T1000 (cell line): ENCODE measurements at places on chromosomes 11 and 22.

- DNase-seq, result no peak
Observed at GRCh38 chr11:44760477-44760872, 33.7 kb downstream of the TSPAN18 start.

DNA sequence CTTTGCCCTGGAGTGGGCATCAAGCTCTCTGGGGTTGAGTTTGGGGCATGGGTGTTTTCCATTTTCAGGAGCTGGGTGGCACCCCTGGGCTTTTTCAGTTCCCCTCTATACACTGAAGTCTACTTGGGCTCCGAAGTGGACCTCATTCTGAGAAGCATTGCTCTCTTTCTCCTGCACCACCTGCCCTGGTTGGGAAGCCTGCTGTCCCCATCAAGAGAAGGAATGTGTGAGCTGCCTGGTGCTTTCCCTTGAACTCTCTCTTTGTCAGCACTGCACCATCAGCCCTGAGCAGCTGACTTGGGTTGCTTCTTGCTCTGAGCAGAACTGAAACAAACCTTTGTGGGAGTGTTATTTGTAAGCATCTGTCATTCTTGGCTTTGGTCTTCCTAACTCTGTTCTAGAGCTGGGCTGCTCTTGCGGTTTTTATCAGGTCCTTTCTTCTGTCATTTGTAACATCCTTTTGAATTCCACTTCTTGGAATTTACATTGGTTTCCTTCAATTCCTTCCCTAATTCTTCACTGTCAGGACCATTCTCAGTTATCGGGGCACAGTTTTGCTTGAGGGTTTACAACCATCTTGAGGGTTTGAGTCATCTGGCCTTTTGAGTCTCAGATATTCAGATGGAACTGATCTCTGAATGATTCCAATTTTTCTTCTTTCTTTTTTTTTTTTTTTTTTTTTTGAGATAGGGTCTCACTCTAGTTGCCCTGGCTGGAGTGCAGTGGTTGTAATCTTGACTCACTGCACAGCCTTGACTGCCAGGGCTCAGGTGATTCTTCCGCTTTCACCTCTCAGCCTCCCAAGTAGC, 20.5 kb downstream of the UBE2L3 start:
- no peak for DNase-seq

DNA sequence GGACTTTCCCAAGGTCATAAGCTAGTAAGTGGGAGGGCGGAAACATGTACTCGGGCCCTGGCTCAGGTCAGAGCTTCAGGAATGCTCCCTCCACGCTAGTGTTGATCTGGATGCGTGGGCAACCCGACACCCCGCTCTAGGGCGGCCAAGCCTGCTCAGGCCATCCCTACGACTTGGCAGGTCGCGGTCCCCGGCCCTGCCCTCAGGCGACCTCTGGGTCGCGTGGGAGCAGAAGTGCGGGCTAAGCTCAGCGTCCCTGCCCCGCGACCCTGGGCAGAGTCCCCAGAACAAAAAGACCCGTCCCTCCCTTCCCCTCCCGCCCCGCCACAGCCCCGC, 781 bp upstream of the TEF start:
- peak; percentile 75 for DNase-seq

GRCh38 chr22:26122920-26123468, 46.3 kb upstream of the SEZ6L start:
- no peak for DNase-seq

GRCh38 chr11:71136095-71136845, 116.1 kb downstream of the SHANK2 start:
- no peak for DNase-seq

- DNase-seq, result no peak
Observed at GRCh38 chr11:57294225-57295131, 30.3 kb downstream of the TNKS1BP1 start.

GRCh38 chr11:64359712-64360445, 917 bp downstream of the RPS6KA4 start:
- no peak for DNase-seq

DNA sequence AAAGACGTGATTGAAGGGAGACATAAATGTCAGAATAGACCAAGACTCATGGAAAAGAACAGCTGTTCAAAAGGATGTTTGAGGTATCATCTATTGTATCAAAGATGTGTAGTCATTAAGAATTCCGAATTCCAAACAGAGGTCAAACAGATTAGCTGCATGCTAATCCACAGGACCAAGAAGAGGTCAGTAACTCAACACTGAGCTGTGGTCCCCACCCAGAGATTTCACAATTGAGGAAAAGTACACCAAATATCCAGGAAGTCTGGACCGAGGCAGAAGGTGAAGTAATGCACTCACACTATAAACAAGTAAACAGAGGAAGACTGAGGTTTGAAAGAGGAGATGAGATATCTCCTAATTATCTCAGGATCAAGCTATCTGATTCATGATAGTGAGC, 29.6 kb upstream of the OR5P2 start:
- no peak for DNase-seq

DNA sequence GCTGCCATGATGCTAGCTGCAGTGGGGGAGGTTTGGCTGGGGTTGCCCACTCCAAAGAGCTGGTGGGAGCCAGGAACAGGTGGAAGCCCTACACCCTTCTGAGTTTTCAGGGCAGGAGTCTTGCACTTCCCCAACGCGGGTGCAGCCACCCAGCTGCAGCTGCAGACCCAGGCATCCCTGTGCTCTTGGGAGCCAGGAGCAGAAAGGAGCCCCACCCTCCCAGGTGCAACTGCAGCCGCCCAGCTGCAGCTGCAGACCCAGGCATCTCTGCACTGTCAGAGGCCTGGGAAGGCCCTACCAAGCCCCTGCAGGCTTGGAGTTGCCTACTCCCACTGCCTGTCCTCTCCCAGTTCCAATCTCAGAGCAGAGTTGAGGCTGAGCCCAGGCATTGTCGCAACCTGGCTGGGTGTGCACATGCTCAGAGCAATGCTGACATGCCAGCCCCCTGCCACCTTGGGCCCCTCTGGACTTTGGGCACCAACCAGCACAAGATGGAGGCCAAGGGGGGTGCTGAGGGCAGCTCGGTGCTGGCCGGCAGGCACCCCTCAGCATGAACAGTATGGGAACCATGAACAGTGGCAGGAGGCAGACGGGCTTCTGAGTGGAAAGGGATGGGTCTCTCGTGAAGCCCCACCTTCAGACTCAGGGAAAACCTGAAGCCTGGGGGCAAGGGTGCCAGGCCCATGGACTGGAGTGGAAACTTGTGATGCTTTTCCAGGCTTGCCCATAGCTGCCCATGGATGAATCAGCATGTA, 195.4 kb downstream of the DCDC1 start:
- DNase-seq, result no peak

DNA sequence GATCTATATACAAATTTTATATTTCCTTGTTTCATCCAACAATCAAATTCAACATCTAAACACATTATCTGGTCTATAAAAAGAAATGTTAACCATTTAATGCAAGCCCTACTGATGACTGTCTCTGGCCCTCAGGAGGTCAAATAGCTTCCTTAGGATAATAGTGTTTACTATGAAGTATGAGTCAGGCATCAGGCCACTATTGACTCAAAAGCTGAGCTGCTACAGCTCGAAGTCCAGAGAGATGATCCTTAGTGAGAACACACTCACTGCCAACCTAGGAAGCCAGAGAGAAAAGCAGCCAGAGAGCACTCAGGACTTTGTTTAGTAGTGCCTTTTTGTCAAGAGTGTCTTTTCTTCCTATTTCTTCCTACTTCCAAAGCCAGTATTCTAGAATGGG, 171.8 kb downstream of the SOX6 start:
- DNase-seq, result no peak

DNA sequence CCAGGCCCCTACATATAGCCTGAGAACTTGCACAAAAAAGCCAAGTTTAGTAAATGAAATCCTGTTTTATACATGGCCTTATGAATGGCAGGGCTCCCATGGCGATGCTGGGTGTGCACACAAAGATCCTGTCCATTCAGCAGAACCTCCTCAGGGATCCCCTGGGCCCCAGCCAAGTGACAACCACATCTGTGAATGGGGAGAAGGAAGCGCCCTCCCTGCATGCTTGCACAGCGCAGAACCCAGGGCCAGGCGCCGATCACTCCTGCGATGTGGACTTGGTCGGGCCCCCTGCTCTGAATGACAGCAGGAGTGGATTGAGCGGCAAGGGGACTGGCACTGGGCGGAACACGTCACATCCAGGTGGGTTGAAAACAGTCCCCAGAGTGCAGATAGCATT, 4.5 kb upstream of the CDC42EP2 start:
- DNase-seq, result no peak

DNA sequence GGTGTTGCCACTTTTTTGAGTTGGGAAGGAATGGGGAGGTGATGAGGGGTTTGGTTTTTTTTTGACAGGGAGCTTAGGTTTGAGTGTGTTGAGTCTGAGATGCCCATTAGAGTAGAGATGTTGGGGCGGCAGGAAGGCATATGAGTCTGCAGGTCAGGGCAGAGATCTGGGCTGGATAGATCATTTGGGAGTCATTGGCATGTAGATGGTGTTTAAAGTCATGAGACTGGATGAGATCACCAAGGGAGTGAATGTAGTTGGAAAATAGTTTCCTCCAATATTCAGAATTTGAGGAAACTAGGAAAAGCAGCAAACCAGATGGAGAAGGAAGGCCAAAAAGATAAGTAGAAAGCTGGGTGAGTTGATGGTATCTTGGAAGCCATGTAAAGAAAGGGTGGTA, 2.1 kb upstream of the ANAPC15 start:
- DNase-seq, result no peak

DNA sequence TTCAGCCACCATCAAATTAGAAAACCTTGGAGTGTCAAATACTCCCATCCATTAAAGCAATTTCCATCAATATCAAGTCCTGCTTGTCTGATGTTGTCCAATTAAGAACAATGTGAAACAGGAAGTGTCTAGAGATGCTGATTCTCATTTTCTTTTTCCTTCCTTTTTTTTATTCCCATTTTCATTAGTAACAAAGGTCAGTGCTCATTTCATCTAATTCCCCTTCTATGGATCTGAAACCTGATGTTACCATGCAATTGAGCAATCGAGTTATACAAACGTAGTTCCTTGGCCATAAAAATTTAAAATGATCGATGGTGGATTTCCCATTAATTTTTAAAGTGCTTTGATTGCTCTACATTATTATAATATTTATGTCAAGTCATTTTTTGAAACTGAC, 330.6 kb upstream of the ZC3H12C start:
- DNase-seq, result no peak

- DNase-seq, result no peak
Observed at GRCh38 chr11:120293038-120293800, 31.9 kb upstream of the TLCD5 start.

DNA sequence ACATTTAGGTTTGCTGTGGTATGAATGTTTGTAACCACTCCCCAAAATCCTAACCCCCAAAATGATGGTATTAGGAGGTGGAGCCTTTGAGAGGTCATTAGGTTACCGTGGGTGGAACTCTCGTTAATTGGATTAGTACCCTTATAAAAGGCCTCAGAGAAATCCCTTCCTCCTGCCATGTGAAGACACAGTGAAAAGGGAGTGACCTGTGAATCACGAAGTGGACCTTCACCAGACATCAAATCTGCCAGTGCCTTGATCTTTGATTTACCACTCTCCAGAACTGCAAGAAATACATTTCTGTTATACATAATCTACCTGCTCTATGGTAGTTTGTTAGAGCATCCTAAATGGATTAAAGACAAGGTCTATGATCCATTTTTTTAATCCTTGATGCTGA, 12.6 kb upstream of the PICALM start:
- DNase-seq, result no peak

- no peak for DNase-seq
Observed at GRCh38 chr11:110787680-110788079, 75.4 kb upstream of the ARHGAP20 start.

- DNase-seq, result no peak
Observed at GRCh38 chr22:43292630-43293018, 50.5 kb downstream of the SCUBE1 start.

- DNase-seq, result no peak
Observed at GRCh38 chr22:46905415-46905814, 143.0 kb downstream of the TBC1D22A start.

DNA sequence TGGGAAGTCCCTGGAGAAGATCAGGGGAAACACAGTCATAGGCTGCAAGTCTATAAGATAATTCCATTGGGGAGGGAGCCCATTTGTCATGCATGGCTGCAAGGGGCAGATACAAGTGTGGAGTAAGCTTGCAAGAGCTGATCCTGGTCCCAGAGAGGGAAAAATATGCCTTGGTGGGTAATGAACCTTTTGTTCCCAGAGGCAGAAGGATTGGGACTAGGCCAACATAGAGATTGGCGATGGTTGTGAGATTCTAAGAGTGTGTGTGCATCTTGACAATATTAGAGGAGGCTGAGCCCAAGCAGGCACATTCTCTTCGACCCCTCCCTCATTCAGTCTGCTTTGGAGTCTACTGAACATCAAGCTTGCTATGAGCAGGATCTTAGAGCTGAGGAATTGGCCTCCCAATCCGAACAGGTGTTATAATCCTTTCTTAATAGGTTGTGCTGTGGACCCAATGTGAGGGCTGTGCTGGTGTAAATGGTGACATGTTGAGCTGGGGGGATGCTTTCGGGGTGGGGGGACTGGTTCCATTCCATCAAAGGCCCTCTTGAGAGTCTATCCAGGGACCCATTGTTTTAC, 18.4 kb downstream of the MIAT start:
- no peak for DNase-seq

GRCh38 chr22:37166675-37167066, 17.0 kb upstream of the IL2RB start:
- peak; percentile 44 for DNase-seq

- no peak for DNase-seq
Observed at GRCh38 chr11:26662916-26663315, 58.9 kb downstream of the SLC5A12 start.

DNA sequence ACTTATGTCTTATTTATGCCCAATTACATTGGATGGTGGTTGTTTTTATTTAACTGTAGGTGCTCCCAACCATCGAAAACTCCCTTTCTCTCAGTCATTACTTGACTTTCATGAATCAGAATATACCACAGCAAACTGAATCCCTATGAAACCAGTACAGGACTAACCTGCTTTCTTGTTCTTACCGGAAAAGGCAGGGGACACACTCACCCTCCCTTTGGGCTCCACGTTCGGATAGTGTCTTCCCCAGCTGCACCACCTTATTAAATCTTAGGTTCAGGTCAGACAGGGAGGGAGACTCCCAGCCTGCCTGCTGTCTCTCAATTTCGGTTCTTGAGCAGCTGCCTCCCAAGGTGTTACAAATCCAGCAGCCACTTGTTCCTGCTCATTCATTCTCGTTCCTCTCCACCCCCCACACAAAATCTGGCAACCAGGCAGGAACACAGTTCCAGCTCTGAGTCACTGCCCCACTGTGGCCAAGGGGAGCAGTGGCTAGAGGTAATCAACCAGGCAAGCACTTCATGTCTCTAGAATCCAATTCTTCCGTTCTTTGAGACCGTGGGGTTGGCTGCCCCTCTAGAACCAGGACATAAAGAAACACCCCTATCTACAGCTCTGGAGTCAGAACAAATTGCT, 133.0 kb downstream of the PLEKHA7 start:
- DNase-seq, result no peak

GRCh38 chr11:1553808-1554594, 18.1 kb downstream of the DUSP8 start:
- DNase-seq, result no peak

DNA sequence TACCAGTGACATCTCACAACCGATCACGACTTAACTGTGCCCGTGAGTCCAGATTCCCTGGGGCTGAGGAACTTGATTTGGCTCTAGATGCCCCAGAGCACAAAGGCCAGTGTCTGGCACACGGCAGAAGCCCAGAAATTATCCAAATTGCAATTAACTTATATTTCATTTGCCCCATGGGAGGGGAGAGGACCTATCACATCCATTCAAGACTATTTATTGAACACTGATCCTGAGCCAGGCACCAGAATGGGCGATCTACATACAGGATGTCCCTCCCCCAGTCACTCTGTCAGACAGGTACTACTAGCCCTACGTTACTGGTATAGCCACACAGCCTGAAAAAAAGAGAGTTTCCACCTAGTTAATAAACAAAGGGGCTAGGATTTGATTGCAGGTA, 5.1 kb downstream of the DNAL4 start:
- DNase-seq, result no peak
